Activated CD4-positive, alpha-beta T cell treated with anti-CD3 and anti-CD28 coated beads, Interleukin-2, amount 10 ng/mL, durations not matched to agents 7 days and 5 days (primary cell): ENCODE measurements at places on chromosomes 12 and 14. TPM values are rescaled to one million over a fixed set of nuclear protein-coding genes. Genes with fewer than 3 reads are reported as not detected.

- DNase-seq: no peak
These were observed 6.3 kb downstream of the GON7 start for GRCh38 chr14:93200553-93200952.

- DNase-seq: no peak
These were observed 209.0 kb upstream of the NUDT4 start for GRCh38 chr12:93168751-93169150.

GRCh38 chr12:102454808-102455760 is 25.3 kb downstream of the IGF1 start:
- no peak for DNase-seq

GRCh38 chr12:71014180-71014785 is 93.7 kb upstream of the PTPRR start:
- DNase-seq: no peak

DNA sequence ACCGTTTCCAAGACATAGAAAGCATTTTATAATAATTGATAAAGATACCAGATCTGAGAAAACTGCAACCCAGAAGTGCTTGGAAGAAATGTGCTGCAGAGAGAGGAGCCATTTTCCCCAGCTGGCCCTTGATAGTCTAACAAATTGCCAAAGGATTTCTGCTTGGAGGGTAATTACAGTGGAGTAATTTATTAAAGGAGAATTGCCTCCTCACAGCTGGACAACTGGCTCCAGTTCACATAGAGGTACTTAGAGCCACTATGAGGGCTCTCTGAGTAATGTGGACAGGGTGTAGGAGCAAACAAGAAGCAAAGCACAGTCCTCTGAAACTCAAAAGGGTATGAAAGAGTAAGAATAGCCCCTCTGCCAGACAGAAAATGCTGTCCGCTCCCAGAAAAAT is 335.6 kb downstream of the SYT1 start:
- no peak for DNase-seq

GRCh38 chr14:36511981-36512584 is 7.9 kb downstream of the NKX2-1 start:
- no peak for DNase-seq

DNA sequence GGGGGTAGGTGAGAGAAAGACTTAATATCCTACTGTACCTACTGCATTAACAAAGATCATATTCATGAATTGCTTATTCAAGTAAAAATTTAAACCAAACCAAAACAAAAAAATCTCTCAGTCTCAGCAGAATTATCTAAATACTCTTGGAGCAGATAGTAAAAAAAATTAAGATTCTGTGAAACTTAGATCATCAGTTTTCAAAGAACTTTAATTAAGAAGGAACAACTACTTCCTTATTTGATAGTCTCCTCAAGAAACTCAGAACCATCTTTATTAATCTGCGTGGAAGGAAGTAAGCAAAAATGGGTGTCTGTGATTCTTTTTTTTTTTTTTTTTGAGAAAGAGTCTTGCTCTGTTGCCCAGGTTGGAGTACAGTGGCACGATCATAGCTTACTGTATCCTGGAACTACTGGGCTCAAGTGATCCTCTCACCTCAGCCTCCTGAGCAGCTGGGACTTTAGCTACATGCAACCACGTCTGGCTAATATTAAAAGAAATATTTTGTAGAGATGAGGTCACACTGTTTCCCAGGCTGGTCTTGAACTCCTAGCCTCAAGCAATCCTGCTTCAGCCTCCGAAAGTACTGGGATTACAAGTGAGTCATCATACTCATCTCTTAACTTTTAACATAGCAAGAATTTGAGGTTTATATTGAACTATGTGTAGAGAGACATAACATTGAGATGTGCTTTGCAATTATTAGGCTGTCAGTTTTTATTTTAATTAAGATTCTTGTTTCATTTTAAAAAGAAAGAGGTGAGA is 37.4 kb downstream of the GAS2L3 start:
- no peak for DNase-seq

DNA sequence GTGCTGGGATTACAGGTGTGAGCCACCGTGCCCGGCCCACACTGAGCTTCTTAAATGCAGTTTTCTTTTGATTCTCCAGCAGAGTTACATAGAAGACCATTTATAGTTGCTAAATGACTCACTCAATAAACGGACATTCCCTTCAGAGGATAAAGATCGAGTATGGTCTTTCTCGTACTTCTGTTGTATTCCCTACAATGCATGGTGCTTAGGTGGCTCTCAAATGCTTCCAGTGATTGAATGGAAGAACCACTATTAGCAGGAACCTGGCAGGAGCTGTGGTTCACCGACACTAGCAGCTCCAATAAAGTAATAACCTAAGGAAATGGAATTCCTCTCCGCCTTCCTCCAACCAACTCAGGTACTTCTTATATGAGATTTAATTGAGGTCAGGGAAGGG is 3.9 kb upstream of the GPRC5A start:
- DNase-seq: no peak

DNA sequence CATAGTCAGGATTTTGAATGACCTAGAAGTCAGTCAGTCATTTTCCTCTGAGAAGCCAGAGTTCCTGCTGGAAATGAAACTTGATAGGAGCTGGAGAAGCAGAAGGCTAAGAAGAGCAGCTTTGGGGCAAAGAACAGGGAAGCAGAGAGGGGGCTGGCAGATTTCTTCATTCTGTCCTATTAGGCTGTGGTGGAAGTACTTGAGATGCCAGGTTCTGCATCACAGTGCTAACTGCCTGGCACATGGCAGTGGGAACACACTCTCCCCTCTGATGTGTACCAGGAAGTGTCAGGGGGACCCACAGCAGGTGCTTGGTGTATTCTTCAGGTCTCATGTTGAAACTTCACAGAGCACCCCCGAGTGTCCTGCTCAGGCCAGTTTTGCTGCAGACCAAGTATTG is 61.0 kb downstream of the SUSD6 start:
- DNase-seq: no peak

DNA sequence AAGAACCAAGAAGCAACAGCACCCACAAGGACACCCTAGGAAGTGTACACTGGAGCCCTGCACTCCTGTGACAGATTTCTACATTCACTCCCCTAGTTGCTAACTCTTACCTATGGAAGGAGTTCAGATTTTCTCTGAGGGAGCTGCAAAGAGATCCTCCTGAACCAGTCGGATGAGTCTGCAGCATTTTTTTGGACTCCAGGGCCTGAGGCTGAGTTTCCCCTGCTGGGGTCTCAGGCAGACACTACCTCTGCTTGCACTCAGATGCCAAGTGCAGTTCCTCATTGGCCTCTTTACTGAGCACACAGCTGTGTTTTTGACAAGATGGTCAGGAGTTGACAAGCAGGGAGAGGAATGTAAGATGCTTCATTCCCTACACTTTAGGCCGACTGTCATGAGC is 153.2 kb upstream of the RBM19 start:
- no peak for DNase-seq

DNA sequence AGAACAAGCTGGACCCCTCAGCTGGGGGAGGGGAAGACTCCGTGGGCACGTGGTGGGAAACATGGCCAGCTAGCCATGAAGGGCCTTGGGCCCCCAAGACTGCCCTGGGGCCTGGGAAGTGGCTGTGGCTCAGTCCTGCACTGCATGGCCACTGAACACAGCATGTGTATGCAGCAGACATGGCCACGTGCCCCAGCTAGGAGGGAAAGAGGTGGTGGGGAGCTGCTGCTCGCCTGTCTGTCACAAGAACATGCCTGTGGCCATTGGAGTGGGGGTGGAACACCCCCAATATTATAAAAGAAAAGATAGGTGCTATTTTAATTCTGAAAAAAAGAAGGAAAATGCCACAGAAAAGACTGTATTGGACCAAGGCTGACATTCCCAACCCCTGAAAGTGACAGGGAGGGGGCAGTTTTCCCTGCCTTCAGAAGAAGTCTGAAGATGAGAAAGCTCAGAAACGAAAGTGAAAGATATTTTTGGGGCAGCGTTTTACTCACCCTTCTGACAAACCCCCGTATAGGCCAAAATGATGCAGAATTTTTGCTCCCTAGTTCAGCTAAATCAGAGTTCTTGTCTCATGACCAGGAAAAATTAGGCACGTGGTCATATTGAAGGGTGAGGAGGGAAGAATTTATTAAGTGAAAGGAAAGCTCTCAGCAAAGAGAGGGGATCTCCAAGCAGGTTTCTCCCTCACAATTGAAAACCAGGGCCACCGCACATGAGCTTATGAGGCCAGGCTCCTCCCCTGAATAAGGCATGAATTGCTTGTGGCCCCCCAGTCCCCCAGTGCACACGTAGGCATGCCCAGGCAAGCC is 35.2 kb upstream of the PCNX1 start:
- peak; percentile 32 for DNase-seq

GRCh38 chr12:109797905-109798669 is 35.1 kb downstream of the TRPV4 start:
- no peak for DNase-seq

DNA sequence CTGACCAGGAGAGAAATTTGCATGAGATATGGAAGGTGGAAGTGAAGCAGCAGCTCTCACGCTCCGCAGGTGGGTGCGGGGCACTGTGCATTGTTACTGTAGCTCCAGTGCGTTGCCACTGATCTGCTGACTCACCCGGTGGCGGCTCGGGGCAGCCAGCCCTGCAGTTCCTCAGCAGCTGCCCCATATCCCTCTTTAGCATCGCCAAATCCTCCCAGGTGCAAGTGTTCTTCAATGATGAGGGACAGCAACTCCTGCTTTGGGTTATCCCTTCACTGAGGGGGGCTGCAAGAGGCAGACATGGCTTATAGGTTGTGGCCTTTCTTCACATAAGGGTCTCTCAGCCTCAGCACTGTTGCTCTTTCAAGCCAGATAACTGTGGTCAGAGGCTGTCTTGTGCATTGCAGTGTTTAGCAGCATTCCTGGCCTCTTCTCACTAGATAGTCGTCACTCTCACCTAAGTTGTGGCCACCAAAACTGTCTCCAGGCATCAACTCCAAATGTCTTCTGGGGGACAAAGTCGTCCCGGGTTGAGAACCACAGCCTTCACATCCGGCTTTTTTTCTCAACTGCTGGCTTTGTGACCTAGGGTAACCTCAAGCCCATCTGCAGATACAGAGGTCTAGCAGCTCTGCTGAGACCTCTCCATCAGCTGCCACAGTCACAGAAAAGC is 180.8 kb downstream of the EFCAB11 start:
- peak; percentile 62 for DNase-seq

GRCh38 chr12:119718141-119718540 is 50.2 kb downstream of the PRKAB1 start:
- DNase-seq: no peak

DNA sequence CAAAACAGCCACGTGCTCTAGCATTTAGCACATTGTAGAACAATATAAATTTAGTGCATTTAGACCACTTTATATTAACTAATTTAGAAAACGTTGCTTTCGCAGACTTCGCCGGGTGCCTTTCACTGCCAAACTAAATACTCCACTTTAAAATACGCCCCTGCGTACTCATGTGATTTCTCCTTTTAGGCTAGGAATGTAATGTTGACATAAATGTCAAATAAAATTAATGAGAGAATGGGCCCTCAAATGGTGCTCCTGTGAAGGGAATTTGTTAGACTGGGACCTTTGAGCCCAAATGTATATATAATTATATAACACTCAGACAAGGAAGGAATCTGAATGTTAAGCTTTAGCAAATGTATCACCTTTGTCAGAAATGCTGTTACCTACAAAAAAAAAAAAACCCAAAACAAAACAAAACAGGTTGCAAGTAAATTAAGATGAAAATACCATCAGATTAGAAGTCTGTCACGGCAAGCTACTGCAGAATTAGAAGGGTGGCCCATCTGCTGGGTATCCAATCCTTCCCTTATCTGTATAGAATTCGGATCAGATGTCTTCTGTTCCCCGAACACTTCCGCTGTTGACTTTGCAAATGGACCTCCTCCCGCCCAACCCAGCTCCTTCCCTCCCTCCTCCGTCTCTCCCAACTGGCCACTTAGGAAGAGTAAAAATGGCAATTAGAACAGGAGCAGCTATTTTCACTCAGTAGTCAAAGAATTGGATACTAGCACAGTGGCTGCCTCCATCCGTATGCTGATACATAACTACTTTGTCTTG is 159.3 kb upstream of the FOXN3 start:
- no peak for DNase-seq

DNA sequence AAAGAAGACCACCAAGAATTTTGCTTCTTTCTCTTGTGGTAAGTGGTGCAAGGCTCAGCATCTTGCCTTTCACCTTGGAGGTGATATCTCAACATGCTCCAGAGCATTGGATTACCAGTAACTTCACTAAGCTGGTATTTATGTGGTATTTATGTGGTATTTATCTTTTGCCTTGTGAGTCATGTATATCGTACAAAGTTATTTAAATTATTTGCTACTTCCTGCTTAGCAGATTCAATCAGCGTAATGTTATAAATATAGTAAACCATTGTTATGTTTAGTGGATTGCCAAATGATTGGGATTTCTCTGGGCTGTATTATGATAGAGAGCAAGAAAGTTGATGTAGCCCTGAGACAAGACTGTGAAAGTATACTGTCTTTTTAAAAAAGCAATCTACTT is 366.4 kb downstream of the IPO8 start:
- DNase-seq: no peak

DNA sequence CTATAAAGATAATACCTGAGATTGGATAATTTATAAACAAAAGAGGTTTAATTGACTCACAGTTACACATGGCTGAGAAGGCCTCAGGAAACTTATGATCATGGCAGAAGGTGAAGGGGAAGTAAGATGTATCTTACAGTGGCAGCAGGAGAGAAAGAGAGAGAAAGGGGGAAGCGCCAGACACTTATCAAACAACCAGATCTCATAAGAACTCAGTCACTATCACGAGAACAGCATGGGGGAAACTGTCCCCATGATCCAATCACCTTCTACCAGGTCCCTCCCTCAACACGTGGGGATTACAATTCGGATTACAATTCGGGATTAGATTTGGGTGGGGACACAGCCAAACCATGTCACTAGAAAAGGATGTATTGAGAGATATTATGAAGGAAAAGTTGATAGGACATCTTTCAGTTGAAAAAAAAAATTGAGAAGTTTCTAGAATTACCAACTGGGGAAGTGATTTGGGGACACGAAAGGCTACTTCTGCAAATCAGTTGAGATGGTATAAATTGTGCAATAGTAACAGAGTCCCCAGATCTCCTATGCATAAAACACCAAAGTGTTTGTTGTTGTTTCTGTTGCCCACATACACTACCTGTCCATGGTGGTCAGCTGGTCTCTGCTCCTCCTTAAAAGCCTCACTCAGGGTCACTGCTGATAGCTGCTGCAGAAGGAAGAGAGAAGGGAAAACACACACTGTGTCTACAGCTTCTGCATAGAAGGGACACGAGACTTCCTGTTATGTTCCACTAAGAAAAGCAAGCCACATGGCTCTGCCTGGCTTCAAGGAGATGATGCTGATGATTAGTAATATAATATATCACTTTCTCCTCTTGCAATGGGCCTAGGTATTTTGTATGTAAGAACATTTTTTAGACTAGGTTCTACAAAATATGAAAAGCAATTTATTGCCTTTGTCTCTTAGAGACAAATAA is 465.5 kb downstream of the PDZRN4 start:
- no peak for DNase-seq

The SLC25A21 gene
- not detected for total RNA-seq

The KRT85 gene
- not detected for total RNA-seq

The IL26 gene
- 0.50 TPM for total RNA-seq

The PPP4R4 gene
- total RNA-seq: 3.0 TPM

The ASB2 gene
- total RNA-seq: 21.1 TPM

The ARHGEF40 gene
- total RNA-seq: not detected
